Inflammatory macrophage treated with lipopolysaccharide for 1 hour (primary cell): ENCODE measurements at places on chromosomes 3 and 15.

- no peak for DNase-seq
Measured at GRCh38 chr3:180175572-180175971, 138.8 kb upstream of the PEX5L start.

DNA sequence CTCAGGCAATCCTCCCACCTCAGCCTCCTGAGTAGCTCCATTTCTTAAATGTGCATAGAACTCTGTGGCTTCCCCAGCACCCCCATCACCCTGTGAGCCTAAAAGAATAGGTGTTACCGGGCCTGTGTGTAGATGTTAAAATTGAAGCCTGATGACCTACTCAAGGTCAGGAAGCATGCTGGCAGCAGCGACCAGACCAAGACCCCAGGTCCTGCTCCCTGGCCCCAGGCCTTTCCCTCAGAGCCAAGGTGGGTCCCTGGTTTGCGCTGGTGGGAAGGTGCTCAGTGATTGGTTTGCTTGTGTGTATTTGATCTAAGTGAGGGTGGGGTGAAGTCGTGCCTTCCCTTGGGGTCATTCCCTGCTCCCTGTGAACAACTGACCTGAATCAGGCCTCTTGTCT, 18.4 kb upstream of the CRABP1 start:
- no peak for DNase-seq

- no peak for DNase-seq
Measured at GRCh38 chr3:24119321-24119751, 174.2 kb downstream of the NR1D2 start.

- DNase-seq: no peak
Measured at GRCh38 chr3:178567611-178568010, 31.4 kb downstream of the KCNMB2 start.

DNA sequence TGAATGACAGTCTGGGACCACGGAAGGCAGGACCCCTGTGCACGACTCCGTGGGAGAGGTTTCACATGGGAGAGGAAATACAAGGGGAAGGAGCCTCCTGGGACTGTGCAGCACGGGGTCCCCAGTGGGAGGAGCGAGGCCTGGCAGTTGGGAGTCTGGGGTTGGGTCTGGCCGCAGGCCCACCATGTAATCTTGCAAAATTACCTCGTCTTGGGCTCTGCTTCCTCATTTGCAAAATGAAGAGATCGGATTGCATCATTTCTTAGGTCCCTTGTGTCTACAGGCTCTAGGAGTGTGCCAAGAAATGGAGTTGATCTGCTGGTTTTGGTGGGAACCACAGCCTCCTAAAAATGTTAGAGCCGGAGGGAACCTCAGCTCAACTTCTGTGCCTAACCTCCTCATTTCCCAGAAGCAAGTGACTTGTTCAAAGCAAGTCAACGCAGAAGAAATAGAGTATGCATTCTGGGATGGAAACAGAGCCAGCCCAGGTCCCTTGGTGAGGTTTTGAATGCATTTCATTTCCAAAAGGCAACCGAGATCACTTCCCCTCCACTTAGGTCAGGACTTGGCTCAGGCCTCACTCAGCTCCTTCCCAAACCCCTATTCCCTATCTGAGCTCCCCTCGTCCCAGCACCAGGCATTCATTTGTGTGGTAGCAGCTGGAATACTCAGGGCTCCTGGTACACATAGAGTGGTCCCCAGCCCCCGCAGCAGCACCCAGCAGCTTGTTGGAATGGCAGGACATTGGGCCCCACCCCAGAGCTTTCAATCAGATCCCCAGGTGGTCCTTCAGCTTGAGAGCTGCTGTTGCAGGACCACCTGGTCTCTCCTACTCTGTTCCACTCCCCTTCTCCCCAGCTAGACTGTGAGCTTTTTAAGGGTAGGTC, 267.7 kb downstream of the XXYLT1 start:
- peak; percentile 77 for DNase-seq

GRCh38 chr3:49295489-49296058, 18.5 kb upstream of the C3orf62 start:
- peak; percentile 67 for DNase-seq

DNA sequence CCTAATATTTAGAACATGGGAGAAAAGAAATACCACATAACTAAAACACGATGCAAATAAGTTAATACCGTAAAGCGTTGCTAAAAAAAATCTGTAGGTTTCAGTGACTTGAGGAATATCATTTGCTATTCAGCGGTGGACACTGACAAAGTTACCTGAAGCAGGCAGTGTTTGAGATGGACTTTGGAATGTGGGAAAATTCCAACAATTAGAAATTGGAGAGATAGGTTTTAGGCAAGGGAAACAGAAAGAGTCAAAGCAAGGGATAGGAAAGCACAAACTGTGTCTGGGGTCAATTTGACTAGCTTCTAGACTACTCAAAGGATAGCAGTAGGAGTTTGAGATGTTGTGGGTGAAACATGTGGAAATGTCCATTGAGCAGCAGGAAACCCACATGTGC, 173.0 kb downstream of the TIGIT start:
- DNase-seq: no peak

GRCh38 chr15:64151727-64152506, at the start of gene SNX22:
TSS of gene SNX22 (plus strand) at chr15:64151731. CDS start at chr15:64151776, 45 bp downstream.
- DNase-seq: no peak

DNA sequence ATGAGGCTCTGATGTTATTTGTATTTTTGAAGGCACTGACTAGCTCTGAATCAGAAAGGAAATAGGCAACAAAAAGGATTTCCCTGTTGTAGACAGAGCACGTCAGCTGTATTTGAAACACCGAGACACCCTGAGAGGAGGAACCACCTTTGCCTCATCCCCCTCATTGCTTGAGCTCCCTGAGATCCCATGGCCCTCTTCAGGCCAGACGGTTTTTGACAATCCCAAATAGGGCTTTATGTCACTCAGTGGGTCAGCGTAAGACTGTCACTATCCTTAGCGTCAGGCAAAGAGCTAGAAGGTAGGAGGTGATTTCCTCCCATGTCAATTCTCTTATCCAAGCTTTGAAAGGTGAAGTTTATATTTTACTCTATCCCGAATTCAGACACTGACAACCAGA, 254.3 kb downstream of the ZNF621 start:
- no peak for DNase-seq

DNA sequence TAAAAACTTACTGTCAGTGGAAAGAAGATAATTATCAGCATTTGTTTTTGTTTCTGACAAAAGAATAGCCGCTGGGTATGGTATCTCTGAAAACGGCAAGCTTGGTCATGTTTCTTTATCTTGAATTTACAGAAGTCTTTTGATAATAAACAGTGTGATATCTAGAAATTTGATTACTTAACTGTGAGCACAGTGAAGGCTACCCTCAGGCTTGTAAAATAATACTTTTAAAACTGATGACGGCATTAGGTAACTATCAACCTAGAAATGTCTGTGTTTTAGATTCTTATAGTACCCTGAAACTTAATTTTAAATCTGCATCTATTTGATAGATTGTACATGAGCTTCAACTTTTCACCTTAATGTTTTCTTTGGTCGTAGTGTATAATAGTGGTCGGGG, 43.4 kb downstream of the NSUN3 start:
- no peak for DNase-seq
